Mesenchymal stem cell (in vitro differentiated cells and primary cell): ENCODE measurements at places on chromosomes 2 and 18.

GRCh38 chr18:54608028-54608642 is 17.1 kb downstream of the DYNAP start:
- DNase-seq, result peak; percentile 5

DNA sequence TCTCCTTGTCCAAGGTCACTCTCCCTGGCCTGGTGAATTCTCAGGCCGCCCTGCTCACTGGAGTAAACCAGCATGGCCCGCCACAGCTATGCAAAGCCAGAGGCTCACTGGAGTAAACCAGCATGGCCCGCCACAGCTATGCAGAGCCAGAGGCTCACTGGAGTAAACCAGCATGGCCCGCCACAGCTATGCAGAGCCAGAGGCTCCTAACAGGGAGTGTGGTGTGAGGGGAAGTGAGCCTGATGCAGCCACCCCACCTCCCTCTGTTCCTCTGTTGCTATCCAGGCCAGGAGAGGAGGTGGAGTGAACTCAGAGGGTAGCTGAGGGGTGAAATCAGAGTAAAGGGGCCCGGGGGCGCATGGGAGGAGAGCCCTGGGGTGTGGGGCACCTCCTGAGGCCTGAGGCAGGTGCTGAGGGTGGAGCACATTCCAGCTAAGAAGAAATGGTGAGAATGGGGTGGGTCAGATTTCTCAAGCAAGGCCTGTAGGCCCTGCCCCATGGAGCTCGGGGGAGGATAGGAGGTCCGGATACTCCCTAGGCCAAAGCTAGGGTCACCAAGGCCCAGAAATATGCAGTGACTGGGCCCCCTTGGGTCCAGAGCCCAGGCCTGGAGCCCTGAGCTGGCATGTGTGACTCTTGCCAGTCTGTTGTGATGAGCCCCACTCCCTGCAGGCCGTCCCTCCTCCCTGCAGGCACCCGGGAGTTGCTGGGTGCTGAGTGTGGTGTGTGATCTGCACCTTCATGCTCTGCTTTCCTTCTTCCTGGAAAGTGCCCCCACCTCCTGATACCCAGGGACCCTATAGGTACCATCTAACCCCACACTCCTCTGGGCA is 1.5 kb downstream of the ATP6V1B1 start:
- no peak for DNase-seq

GRCh38 chr2:95056461-95057459 is 31.3 kb downstream of the MAL start:
- no peak for DNase-seq

GRCh38 chr2:37886745-37887144 is 38.3 kb upstream of the RMDN2 start:
- DNase-seq, result no peak

GRCh38 chr2:98090951-98091350 is 4.0 kb downstream of the VWA3B start:
- DNase-seq, result no peak

- no peak for DNase-seq
Observed at GRCh38 chr2:197281421-197281820, 29.2 kb downstream of the ANKRD44 start.

GRCh38 chr18:24413148-24413547 is 13.3 kb upstream of the IMPACT start:
- DNase-seq, result no peak

GRCh38 chr18:24862201-24862816 is 401.9 kb downstream of the HRH4 start:
- DNase-seq, result no peak

DNA sequence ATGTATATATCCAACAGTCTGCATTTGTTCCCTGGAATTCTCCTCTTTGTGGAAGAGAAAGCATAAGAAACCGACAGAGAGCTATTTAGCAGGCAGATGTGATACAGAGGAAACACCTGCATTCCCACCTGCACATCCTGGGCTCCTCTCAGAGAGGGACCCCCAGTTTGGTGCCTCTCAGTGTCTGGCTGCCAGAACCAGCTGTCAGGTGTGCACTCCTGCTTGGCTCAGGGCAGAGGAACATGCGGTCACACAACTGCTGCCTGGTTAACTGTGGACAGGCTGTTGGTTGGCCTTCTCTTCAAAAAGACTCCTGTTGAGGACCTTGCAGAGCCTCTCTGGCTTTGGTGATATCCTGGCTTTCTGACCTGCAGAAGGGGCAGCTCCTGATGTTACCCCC is 54.6 kb downstream of the ITGB6 start:
- DNase-seq, result no peak

DNA sequence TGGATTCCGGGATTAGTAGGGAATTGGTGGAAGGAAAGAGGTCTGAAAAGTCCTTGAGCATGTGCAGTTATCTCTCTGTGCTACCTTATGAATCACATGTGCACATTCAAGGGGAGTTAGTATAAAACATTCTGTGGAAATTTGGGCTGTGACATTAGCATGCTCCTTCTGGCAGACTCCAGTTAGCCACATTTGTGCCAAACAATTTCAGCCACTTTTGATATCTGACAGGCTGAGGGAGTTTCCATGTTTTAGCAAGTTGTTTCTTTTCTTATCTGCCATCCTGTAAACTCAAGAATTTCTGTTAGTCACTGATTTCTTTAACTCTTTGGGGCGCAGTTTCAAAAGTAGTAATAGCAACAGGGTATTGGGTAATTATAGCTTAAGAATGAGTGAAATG is 28.3 kb upstream of the GYPC start:
- DNase-seq, result peak; percentile 57

DNA sequence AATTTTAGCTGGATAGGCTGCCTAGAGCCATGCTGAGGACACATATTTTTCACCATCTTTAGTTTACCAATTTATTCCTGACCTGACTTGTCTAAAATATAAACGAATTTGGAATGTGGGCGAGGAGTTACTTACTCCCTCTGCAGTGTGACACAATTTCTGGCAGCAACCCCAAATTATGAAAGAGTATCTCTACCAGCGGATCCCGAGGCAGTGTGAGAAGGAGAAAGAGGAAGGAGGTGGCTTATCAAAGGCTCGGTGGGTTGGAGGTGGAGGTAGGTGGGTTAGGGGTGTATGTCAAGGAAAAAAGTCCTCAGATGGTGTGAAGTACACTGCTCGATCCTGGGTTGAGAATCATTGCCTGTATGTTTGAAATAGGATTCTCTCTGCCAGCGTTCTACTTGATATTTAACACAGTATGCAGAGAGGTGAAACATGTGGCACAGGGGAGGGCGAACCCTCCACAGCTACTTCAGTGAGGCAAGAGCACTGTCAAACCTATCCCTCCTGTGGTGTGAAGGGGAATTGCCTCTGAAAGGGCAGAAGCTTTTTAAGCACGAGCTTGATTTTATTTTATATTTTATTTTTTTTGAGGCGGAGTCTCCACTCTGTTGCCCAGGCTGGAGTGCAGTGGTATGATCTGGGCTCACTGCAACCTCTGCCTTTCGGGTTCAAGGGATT is 76.0 kb downstream of the RFTN2 start:
- peak; percentile 33 for DNase-seq

DNA sequence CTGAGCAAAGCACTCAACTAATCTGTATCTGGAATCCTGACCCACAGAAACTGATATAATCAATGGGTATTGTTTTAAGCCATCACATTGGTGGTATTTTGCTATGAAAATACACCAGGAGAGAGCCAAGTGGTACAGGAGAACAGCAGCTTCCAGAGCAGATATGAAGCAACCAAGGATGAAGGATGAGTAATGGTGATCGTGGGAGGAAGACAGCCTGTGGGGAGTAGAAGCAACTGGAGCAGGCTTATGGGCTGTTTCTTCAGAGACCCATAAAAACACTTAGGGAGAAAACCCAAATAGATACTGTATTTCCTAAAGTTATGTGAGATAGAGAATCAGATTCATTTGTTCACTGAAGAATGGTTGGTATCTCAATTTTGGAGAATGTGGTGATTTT is 330.8 kb downstream of the NUP35 start:
- DNase-seq, result no peak

DNA sequence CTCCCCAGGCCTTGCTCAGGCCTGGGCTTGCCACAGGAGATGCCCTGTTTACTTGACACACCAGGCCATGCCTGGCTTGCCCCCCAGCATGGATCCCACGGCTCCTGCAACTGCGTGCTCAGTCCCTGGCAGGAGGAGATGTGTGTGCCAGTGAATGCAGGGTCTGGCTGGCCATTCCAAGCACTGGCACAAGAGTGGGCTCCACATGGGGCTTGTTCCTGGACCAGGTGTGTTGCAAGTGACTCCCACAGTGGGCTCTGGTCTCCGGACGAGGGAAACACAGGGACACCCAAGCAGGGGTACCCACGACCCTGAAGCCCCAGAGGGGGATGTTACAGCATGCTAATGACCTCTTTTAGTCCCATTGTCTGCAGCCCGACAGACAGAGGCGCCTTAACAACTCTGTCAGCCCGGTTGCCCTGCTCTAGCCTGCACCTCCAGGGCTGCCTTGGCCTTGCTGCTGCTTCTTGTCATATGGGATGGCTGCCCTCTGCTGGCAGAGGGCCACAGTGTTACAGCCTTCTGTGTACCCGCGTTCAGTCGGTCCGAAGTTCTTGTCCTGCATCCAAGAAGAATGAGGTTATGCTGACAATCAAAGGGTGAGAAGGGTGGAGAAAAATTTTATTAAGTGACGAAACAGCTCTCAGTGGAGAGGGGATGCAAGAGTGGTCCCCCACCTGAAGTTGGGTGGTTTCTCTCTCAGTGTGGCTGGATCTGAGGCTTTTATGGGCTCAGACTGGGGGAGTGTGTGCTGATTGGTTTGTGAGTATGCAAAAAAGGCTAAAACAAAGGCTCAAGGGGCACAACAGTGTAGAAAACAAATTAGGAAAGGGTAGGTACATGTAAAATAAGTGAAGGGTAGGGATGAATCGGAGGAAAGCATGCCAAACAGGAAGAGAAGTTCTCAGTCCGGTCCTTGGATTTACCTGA is 180.4 kb downstream of the MBD5 start:
- peak; percentile 81 for DNase-seq

- no peak for DNase-seq
Observed at GRCh38 chr18:71808616-71809015, 735.5 kb downstream of the CBLN2 start.

DNA sequence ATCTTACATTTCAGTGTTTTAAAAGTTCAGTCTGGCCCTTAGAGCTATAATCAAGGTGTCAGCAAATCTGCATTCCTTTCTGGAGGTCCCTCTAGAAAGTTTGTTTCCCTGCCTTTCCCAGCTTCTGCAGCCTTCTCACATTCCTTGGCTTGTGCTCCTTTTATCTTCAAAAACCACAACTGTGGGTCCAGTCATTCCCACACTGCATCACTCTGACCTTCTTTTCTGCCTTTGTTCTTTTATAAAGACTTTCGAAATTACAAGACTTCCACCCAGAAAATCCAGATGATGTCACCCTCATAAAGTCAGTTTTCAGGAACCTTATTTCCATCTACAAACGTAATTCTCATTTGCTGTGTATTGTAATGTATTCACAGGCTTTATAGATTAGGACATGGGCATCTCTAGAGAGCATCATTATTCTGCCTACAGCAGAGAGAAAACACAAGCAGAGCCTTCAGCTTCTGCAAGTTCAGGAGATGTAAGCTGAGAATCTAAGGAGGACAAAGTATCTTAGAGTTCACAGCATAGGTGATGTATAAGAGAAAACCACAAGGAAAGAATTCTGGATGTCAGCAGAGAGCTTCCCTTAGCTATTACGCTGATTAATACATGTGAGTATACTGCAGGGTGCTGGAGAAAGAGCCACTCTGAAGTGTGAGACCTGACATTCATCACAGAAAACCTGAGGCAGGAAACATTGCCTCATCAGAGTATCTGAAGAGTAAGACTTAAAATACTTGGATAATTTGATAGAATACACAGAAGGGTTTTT is 1100.2 kb downstream of the CBLN2 start:
- DNase-seq, result no peak

DNA sequence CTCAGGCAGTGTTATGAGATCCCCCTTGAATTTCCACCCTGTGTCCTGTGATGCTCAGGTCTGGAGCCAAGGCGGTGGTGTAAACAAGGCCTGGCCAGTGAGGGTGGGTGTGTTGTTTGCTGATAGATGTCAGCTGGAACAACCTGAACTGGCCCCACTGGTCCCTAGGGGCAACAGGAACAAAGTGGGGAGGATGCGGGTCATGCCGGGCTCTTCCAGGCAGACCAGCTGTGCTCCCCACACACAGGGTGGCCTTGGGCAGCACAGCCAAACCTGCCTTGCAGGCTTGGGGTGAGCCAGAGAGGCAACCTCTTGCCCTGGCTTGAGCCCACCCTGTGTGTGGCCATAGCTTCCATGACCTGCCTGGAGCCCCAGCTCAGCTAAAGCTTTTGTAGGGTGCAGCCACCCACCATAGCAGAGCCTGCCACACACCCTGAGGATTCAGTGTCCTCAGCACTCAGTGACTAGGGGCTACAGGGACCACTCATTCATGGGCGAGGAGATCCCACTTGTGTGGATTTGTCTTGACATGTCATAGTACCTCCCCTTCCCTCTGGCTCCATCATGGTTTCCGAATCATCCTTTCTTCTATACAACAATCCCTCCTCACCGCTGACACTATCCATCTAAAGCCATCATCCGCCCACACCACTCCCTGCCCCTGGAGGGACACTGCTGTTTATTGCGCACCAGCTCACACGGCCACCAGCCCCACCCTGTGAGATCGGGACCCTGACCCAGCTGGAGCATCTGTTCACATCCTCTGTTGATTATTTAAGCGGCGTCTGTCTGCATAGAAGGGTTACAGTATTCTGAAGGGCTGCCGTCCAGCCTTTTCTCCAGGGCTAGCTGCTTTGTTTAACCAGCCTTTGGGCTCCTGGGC is 268.8 kb downstream of the CYP26B1 start:
- DNase-seq, result no peak

DNA sequence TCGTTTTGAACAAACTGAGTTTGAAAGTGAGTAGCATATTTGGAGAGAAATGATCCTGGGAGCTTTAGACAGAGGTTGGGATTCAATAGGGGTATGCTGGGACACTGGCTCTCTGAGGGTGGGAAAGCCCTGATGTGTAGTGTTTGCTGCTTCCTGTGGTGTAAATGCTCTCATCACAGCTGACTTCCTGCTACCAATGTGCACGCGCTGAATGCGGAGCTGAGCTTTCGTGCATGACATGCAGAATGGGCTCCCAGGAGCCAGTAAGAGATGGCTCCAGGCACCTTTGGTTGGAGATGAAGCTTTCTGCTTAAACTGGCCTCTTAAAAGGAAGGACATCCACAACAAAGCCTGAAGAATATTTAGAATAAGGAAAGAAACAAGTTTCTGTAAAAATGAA is 224.1 kb upstream of the CCDC150 start:
- DNase-seq, result no peak

DNA sequence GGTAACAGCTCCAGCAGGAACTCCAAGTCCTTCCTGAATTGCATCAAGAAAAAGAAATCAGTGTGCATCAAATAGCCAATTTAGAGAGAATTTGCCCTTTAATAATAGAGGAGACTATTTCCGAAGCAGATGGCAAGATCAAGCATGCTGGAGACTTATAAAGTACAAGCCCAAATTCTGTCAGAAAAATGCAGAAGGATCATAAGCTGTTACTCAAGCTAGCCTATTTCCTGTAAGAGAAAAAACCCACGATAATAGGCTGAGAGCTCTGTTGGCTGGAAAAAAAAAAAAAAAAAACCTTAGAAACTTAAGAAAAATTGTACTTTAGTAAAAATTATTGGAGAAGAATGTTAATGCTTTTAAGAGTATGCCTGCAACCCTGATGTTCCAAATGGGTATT is 24.4 kb upstream of the ITM2C start:
- no peak for DNase-seq
